ENCODE measurements at places on chromosomes 5 and 9. TPM values are rescaled to one million over a fixed set of nuclear protein-coding genes. Genes with fewer than 3 reads are reported as not detected.

Gene CMYA5
- total RNA-seq, result 16.4 TPM

DNA sequence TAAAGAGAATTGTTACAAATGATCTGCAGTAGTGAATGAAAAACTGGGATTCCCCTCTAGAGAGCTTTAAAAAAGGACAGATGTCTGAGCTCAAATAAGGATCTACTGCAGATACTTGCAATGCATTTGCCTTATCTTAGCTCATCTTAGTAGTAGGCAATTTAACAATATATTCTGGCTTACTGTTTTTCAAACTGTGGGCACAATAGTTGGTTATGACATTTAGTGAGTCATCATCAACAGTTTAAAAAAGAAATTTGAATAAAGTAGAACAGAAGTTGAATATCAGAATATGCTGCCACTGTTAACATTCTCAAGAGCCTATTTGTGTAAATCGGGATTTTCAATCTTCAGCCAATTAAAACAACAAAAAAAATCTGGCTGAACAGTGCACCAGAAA lies 6.7 kb upstream of the CAST start:
- DNase-seq, result no peak

Gene ZNF608
- total RNA-seq, result 6.7 TPM

DNA sequence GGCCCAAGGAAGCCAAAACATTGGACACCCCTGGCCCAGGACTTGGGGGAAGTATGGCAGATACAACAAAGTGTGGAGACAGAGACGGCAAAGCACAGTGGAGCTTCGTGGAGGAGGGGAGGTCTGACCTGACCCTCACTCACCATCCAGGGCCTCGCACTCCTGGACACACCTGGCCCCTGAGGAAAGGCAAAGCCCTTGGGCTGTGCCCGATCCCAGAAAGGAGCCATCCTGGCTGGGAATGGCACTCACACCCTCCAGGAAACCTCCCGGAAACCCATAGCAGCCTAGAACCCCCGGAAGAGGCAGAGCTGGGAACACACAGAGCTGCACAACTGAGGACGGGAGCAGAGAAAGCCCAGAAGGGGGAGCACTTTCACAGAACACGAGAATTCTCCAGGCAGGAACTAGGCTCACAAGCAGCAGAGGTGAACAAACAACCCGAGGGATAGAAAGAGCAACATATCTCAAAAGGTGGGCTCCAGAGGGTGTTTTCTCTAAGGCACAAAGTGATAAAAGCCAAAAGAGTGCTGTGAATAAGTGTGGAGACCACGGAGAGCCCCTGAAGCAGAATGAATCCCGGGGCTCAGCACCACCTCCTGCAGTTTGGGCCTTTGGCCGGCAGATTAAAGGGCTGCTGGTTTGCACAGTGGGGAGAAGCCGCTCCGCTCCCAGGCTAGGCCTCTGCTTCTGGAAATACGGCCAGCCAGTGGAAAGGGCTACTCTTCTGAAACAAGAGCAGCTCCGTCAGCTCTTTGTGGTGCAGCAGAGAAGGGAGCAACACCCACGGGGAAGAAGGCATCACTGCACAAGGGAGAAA lies 108.2 kb downstream of the UBE2R2 start:
- DNase-seq, result no peak

Data from lower leg skin (tissue), 4 donors.